H4 (cell line): ENCODE measurements at places on chromosomes 2 and 18. TPM values are rescaled to one million over a fixed set of nuclear protein-coding genes. Genes with fewer than 3 reads are reported as not detected.

CDH2 gene
- total RNA-seq: 29.8 and 32.5 TPM in 2 replicates

DNA sequence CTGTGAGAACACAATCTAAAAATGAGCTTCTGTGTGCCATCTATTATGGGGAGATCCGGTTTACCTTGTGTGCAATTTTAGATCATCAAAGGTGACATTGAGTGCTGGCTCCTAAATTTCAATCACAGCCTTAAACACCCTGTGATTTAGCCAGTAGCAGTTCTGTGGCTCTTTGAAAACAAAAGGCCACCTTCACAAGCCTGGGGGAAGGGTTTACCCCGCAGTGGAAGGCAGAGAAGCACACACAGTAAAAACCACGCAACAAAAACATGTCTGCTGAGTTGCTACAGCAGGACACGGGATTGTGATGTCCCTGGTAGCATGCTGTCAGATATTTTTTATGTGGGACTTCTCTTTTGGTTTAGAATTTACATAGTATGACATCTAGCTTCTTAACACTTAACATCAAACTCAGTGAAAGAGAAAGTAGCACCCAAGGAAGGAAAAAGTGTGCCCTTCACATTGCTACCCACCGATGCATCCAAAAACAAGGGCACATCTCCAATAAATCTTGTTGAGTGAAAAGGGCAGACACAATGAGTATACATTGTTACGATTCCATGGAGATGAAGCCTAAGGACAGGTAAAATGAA is 56.1 kb upstream of the RNF152 start:
- DNase-seq: no peak

DNA sequence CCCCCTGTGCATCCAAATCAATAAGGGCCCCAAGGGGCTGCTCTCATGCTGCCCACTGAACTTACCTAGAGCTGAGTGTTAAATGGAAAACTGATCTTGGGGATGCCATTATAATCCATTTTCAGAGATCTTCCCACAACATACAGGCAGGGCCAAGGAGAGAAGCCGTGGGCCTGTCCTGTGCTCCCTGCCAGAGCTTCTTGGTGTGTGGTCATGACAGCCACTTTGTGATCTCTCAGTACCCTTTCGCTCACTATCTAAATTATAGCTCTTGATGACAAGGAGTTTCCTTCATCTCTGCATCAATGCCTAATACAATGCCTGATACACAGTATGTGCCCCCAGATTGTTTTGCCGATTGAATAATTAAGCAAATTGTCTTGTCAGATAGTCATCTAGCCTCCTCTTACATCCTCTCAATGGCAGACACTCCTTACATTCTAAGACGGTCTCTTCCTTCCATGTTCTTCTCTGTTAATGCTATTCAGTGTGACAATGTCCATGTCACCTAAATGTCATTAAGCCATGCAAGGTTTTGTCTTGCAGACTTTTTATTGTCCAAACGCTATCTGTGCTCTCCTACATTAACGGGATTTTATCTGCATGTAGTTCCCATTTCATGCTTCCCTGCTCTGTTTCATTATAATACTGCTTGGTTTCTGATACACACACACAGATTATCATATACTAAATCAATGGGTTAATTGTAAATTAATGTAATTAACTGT is 5.9 kb downstream of the CSRNP3 start:
- DNase-seq: no peak

GRCh38 chr2:143600116-143600515 is 470.9 kb downstream of the ARHGAP15 start:
- DNase-seq: no peak

DNA sequence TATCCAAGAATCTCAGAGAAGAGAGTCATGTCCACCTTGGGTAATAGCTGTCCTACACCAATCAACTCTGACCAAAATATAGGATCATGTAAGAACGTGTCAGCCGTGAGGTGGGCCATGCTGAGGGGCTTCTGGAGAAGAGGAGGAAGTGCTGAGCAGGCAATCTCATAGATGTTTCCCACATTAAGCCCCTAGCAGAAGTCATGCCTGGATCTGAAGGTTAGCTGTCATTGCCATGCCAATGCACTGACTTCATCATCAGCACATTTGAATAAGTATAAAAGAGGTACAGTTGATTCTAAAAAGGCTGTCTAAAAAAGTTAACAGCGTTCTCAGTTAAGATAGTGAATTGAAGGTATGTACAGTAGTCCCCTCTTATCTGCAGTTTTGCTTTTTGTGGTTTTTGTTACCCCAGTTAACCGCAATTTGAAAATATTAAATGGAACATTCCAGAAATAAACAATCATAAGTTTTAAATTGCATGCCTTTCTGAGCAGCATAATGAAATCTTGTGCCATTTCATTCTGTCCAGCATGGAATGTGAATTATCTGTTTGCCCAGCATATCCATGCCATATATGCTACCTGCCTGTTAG is 67.2 kb upstream of the TMEM17 start:
- DNase-seq: no peak

DNA sequence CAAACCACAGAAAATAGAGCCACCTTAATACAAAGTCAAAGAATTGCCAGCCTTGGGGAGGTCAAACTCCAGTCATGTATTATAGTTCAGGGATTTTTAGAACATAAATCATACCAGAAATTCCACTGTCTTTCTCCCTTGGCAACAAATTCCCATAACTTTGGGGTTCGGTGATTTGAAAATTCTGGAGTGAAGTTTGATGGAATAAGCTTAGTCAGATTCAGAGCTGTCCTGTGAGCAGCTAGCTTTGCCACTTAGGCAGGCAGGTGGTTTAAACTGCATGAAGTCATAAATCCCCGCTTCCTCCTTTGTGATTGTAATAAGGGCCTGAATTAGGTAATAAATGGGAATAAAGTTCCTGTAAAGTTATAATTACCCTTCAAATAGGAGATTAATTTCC is 457.0 kb upstream of the HNMT start:
- DNase-seq: no peak
